Astrocyte of the spinal cord (primary cell): ENCODE measurements at places on chromosomes 4 and X.

GRCh38 chr4:138055890-138056289 lies 186.3 kb downstream of the SLC7A11 start:
- no peak for DNase-seq

DNA sequence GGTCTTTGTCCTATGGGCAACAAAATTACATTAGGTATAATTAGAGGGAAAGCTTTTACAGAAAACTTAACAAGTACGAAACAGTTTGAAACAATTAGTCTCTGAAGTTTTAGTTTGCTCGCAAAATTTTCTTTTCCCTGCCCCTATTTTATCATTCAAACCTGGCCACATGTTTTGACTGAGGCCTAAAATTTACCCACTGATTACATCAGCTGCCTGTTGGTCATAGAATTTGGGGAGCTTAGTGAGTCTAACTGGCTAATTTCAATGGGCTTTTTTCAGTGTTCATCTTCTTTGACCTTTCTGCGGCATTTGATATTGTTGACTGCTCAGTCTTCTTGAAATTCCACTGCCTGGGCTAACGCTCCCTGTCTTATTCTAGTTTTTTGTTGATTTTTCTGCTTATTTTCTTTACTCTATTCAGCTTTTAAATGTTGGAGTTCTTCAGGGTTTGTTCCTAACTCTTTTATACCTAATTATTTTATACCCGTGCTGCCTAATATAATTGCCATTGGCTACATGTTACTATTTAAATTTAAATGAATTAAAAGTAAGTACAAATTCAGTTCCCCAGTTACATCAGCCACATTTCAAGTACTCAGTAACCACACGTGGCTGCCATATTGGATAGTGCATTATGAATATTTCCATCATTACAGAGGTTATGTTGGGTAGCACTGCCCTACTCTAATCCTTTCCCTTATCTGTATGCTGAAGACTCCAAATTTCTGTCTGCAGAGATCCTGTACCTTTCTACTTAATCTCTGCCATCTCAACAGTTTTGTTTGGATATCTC lies 87.5 kb downstream of the SNX25 start:
- no peak for DNase-seq

- no peak for DNase-seq
These were observed 20.6 kb downstream of the GAB1 start for GRCh38 chr4:143357161-143357845.

GRCh38 chrX:116499780-116500179 lies 37.0 kb upstream of the CT83 start:
- no peak for DNase-seq

- DNase-seq, result no peak
These were observed 91.9 kb downstream of the EGF start for GRCh38 chr4:110004556-110004955.

- no peak for DNase-seq
These were observed 20.4 kb upstream of the PUDP start for GRCh38 chrX:7168371-7168770.
